NCI-H1092 treated with DMSO at 0.1 percent for 48 hours (cell line): ENCODE measurements at places on chromosomes 16 and 17.

GRCh38 chr16:81492965-81493754 is 48.6 kb downstream of the CMIP start:
- DNase-seq = no peak

DNA sequence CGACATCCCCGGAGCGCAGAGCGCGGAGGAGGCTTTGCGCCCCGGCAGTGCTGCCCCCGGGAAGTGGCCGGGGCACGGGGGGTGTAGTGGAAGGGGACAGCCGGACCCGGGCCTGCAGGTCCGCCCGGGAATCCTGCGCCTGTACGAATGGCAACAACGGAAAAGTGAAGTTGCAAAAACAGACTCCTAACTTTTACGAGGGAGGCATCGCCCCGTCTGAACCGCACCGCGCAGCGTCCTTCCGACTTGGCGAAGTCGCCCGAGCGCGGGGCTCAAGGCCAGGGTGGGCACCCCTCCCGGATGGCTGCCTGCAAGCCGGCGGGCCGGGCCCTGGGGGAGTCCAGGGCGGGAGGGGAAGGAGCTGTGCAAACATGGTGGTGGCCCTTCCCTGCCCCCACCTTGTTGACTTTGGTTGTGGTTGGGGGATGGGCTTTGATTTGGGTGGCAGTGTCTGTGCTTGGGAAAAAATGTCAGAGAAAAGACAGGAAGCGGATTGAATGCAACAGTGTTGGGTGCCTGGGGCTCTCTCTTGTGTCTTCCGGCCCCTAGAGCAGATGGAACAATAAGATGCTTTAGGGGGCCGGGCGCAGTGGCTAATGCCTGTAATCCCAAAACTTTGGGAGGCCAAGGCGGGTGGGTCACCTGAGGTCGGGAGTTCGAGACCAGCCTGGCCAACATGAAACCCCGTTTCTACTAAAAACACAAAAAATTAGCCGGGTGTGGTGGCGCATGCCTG is 675 bp downstream of the RNF213 start:
- DNase-seq = peak; percentile 23

- no peak for DNase-seq
Observed at GRCh38 chr16:21598206-21598605, 1.2 kb upstream of the METTL9 start.

GRCh38 chr17:15334266-15334665 is 7.1 kb downstream of the TEKT3 start:
- no peak for DNase-seq

GRCh38 chr17:75146592-75146991 is 7.7 kb downstream of the JPT1 start:
- no peak for DNase-seq

GRCh38 chr16:17307504-17307903 is 163.3 kb downstream of the XYLT1 start:
- DNase-seq = peak; percentile 19

GRCh38 chr17:38415250-38416194 is 12.7 kb upstream of the ARHGAP23 start:
- DNase-seq = peak; percentile 96

DNA sequence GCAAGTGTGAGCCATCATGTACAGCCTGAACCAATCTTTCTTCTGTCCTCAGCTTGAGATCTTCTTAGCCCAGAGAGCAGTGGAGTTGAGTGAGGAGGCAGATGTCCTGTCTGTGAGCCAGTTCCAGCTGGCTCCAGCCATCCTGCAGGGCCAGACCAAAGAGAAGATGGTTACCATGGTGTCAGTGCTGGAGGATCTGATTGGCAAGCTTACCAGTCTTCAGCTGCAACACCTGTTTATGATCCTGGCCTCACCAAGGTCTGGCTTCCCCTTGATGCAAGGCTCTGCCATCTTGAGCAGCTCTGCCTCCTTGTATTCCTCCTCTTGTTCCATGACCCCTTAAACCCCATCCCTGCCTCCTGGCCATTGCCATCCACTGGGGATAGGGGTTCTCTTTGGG is 9.6 kb downstream of the CDK5RAP3 start:
- DNase-seq = peak; percentile 26

GRCh38 chr16:88403794-88404581 is 21.2 kb downstream of the ZNF469 start:
- no peak for DNase-seq

GRCh38 chr17:69763503-69763902 is 311.5 kb upstream of the KCNJ16 start:
- no peak for DNase-seq

DNA sequence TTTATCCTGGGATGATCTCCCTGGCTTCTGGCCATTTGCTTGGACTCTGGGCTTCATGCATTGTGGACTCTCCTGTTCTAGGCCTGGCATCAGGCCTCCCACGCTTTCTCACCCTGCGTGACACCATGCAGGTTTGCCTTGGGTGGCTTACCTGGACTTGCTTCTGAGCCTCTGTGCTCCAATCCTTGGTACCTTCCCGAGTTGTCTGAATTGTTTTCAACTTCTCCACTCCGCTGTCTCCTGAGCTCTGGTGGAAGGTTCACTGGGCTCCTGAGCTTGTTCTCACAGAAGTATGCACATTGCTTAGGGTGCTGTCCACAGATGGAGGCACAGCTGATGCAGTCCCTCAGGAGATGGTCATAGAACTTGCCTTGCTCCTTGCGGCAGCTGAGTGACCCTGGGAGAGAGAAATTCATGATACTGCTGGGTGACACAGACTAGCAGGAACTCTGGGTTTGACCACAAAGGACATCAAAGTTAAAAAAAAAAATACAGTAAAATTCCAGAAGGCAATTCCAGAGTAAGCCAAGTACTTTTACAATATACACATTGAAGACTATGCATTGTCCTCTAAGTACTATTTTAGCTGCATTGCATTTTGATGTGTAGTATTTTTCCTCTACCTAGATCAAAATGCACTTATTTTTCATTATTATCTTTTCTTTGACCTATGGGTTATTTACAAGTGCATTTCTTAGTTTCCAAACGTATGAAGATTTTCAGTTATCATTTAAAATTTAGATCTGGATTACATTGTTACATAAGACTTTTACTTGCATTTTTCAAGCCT is 23.1 kb downstream of the TNFRSF13B start:
- DNase-seq = no peak

DNA sequence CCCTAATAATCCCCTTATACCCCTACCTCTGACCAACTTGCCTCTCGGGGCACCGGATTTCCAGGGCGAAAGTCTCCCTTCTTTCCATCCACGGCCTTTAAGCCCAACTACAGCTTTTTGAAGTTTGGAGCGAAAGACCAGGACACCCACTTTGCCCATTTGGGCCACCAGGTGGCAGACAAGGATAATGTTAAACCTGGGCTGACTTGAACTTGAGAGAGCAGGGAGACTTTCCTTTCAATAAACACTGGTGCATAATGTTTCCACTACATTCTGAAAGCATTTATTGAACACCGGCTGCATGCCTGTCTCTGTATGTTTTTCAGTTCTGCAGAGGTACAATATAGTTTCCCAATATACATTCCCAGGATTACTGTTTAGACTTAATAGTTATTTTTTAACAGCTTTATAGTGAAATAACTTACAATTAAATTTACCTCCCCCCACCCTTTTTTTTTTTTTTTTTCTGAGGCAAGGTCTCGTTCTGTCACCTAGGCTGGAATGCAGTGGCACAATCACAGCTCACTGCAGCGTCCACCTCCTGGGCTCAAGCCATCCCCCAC is 6.9 kb upstream of the CES3 start:
- DNase-seq = peak; percentile 73

DNA sequence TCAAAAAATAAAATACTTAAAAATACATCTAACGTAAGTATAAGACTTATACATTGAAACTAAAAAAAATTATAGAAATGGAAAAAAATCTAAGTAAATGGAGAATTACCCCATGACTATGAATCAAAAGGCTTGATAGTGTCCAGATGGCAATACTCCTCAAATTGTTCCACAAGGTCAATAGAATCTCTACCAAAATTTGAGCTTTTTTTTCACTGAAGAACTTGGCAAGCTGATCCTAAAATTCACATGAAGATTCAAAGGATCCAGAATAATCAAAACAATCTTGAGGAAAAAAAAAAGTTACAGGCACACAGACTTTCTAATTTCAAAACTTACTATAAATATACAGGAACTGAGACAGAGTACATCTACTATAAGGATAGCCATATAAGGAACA is 448.4 kb upstream of the CDH11 start:
- no peak for DNase-seq

DNA sequence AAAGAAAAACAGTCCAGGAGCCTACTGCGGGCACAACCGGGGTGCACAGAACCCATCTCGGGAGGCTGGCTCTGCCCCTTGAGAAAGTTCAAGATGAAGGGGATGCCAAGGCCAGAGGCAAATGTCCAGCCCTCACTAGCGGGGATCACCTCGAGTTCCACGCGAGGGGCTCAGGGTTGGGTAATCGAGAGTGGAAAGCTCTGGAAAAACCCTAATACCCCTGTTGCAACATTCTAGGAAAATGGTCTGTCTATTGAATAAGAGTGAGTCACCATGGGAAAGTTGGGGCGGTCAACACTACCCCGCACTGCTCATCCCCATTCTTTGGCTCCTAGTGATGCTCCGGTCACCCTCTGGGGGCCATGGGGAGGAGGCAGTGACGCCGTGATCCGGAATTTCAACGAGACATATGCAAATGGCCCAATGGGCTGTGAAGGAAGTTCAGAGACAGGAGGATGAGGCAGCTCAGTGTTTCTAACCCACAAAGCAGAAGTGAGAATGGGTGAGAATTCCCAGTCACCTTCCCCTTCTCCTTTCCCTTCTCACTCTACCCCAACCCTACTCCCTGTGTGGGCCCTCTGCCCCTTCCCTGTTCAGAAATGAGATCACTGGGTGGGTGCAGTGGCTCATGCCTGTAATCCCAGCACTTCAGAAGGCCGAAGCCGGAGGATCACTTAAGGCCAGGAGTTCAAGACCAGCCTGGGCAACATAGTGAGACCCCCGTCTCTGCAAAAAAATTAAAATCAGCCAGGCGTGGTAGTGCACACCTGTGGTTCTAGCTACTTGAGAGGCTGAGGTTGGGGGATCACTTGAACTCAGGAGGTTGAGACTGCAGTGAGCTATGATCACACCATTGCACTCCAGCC is 22.4 kb downstream of the SOCS3 start:
- DNase-seq = no peak

GRCh38 chr16:84943620-84944019 is 67.7 kb downstream of the ZDHHC7 start:
- DNase-seq = no peak

GRCh38 chr16:82063456-82064082 is 28.5 kb downstream of the HSD17B2 start:
- DNase-seq = no peak

- DNase-seq = no peak
Observed at GRCh38 chr17:67433248-67433924, 56.3 kb downstream of the PITPNC1 start.
